ENCODE measurements at places on chromosomes 5 and 9. TPM values are rescaled to one million over a fixed set of nuclear protein-coding genes. Genes with fewer than 3 reads are reported as not detected.

- ATAC-seq, result no peak
These were observed 415.7 kb downstream of the PLK2 start for GRCh38 chr5:58044166-58044565.

- peak; percentile 56 for ATAC-seq
These were observed 5.6 kb downstream of the C5orf24 start for GRCh38 chr5:134851307-134851923.

GRCh38 chr5:125112196-125112595, 365.8 kb upstream of the ZNF608 start:
- ATAC-seq, result no peak

DNA sequence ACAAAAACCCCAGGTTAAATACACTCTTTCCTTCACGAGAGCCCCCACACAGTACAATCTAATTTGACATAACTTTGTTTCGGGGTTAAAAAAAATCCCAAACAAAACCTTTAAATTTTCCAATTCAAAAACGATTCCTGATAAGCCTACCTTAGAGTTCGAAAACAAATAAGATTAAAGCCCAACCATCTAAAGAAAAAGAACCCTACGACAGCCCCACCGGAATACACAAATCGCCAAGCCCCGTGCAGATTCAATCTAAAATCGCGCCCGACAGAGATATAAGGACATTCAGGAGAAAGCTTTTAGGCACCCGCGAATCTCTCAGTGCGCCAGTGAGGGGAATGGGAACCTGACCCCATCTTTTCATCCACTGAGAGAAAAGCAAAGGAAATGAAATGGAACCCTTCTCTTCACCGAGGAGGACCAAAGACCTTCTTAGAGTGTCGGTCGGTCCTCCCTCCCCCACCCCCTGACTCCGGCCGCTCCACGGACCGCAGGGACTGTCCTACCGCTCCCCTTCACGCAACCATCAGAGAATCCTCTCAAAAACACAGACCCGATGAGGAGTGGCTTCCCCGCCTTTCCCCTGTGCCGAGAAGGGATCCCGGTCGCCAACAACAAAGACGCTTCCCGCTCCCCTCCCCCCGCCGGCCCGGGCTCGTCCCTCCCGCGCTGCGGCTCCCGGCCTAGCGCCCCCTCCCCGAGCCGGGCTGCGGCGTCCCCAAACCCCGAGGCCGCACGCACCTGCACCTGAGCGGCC, 925 bp downstream of the ABHD17B start:
- peak; percentile 16 for ATAC-seq

DNA sequence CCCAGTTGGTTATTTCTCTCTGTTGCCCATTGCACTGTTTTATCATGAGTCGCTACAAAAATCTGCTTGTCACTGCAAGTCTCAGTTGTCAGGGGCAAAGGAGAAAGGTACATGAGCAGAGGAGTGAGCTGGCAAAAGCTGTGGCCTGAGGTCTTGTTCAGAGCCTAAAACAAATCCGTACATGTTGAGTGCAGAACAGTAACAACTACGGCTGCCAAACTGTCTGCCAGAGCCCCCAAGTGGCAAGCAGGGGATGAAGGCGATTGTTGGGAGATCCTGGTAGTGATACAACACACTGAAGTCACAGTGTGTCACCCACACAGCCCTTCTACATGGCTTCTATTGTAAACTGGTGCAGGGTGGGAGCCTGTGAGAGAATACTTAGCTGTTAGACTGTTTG, 50.9 kb downstream of the BRINP1 start:
- no peak for ATAC-seq

DNA sequence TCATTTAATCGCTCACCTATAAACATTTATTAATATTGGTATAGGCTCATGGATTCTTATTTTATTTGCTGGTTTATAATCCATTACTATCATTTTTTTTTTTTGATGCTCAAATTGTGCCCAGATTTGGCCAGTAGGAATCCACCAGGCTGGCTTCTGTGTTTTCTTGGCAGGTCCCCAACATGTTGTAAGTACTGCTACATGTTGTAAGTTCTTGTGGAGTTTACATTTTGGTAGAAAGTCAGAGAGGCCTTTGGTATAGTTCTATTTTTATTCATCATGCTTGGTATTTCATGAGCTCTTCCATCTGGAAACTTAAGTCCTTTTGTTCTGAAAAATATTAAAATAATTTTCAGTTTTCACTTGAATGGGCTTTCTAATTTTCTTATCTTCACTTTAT, 47.1 kb downstream of the MAT2B start:
- ATAC-seq, result no peak

DNA sequence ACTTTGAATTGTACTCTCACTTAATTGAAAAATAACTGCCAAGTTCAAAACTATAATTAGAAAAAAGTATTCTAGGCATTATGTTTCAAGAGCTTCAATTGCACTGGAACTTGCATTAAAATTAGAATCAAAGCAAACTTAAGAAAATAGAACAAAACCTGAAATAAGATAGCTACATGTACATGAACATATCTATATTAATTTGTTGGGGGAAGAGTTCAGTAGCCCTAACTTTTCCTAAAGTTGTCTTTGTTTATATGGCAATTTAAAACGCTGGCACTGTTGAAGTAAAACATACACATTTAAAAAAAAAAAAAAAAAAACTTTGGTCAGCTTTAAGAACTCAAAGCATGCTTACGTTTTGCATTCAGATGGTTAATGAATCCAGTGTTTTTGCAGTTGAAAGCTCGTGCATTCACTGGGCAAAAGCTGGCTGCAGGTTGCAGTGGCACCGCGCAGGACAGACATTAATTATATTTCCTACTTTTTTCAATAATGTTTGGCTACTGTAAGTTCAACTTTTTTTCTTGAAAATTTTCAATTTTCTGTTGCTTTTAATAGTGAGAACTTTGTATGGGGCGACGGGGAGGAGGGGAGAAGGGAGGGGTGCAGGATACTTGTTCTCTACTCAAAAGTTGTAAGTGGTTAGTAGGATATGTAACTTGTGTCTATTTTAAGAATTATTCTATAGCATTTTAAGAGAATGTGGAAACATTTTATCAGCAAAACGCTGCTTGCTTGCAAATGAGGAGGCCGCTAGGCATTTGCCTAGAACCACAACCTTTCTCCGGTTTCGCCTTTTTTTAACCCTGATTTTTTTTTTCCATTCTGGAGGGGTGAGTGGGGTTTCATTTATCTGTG, 3.9 kb downstream of the NR2F1 start:
- no peak for ATAC-seq

- ATAC-seq, result no peak
These were observed 2.4 kb upstream of the IL7R start for GRCh38 chr5:35854248-35854647.

- no peak for ATAC-seq
These were observed 708 bp upstream of the CSNK1G3 start for GRCh38 chr5:123511290-123511647.

- ATAC-seq, result no peak
These were observed 180.1 kb downstream of the TTLL11 start for GRCh38 chr9:121912812-121913627.

DNA sequence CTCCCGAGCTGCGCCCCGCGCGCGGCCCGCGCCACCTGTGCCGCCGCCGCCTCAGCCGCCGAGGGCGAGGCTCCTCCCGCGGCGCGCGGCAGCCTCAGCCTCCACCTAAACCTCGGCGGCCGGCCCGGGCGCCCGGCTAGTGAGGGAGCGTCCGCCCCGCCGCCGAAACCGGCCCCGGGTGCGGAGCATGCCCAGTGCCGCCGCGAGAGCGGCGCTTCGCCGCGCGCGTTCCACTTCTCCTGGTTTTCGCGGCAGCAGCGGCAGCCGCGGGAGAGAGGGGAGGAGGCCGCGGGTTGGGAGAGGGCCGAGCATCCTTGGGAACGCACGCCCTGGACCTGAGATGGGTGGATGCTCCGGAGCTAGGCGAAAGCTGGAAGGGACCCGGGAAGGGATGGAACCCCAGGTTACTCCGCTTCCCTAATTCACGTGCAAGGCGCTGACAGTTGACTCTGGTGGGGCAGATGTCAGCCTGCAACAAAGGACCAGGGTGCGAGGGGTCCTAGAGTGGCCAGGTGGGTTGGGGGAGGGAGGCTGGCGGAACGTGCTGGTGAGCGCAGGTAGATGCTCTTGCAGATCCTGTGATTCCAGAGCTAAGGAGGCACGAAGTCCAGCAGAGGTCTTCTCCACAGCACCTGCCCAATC, at the start of gene CTNND2:
CTNND2 (minus strand) TSS at position 182 of the 642 bp plus-strand sequence. CDS start 593 bp downstream, outside the sequence.
- ATAC-seq, result peak; percentile 83

GRCh38 chr5:111143910-111144309, 51.8 kb downstream of the WDR36 start:
- ATAC-seq, result no peak

FOXD4 gene
- 1.5 TPM for total RNA-seq

BARHL1 gene
- 0.17 TPM for total RNA-seq

TRIM23 gene
- total RNA-seq, result 16.4 TPM

WNT8A gene
- total RNA-seq, result not detected

IL7R gene
- total RNA-seq, result 1.6 TPM

SLC27A6 gene
- 1.5 TPM for total RNA-seq
